ENCODE measurements at places on chromosomes 6 and 20. TPM values are rescaled to one million over a fixed set of nuclear protein-coding genes. Genes with fewer than 3 reads are reported as not detected.

DNA sequence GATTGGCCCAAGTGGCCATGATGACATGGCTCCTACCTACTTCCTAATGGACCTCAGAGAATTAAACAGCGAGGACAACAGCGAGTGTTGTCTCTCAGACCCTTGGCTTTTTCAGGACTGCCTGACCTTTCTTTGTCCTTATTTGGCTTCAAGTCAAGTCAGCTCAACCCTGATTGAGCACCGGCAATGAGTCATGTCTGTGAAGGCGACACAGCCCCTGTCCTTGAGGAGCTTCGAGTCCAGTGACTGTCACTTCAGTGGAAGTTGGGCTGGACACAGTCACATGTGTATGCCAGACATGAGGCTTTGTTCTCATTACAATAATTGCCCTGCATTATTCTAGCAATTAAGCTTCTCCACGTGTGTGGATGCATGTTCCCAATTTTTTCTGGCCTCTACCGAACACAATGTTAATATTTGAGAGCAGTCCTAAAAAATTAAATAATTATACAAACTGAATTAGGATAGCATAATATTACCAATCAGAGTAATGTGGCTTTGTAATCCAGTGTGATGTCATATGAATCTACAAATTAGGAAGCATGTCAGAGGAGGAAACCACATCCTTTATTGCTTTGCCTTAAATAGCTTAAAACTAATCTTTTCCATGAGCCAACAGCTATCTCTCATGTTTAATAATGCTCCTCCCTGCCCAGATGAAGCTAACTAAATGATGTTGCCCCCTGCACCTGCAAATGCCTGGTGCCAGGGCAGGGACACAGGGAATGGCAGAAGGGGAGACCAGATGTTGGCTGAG lies 178.6 kb downstream of the CDH26 start:
- no peak for DNase-seq

DNA sequence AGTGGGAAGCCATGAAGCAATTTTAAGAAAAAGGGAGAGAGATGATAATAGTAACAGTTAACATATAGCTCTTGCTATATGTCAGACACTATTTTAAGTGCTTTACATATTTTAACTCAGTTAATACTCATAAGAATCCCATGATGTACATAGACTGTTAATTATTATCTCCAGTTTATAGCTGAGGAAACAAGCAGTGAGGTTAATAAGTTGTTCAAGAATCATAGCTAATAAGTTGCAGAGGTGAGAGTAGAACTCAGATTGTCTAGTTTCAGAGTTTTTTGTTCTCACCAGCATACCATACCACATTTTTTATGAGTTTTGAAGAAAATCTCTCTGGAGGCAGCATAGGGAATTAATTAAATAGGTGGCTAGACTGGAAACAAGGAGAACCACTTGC lies 144.6 kb upstream of the MMS22L start:
- DNase-seq: no peak

DNA sequence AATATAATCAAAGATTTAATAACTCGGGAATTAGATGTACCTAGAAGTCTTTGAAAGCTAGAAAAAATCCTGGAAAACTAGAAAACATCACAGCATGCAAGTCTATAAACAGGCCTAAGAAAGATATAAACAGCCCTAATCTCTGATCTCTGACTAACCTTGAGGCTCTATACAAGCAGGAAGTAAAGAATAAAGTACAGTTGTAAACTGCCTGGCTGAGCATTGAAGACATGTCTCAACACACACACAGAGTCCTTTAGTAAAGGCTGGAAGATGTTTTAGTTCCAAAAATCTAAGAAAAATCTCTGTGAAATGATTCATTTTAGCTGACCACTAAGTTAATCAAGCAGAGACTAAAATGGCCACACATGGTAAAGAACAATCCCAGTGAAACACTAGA lies 774.5 kb downstream of the EYS start:
- DNase-seq: no peak

- peak; percentile 61 for DNase-seq
These were observed 1.7 kb downstream of the DIDO1 start for GRCh38 chr20:62924442-62925075.

DNA sequence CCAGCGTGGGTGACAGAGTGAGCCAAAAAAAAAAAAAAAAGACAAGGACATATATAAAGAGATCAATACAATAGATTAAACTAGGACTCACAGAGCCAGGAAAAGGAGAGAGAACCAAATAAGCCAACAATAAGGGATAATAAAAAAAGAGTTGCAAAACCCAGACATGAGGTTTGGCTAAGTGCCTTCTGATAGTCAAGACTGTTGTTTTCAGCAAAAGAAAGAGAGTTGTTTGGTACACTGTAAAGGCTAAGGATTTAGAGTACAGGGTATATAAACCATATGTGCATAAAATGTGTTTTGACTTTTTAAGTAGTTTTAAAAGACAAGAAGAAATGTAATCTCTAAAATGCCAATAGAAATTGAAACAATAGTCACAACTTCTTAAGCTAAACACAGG lies 42.8 kb downstream of the RPF2 start:
- no peak for DNase-seq

DNA sequence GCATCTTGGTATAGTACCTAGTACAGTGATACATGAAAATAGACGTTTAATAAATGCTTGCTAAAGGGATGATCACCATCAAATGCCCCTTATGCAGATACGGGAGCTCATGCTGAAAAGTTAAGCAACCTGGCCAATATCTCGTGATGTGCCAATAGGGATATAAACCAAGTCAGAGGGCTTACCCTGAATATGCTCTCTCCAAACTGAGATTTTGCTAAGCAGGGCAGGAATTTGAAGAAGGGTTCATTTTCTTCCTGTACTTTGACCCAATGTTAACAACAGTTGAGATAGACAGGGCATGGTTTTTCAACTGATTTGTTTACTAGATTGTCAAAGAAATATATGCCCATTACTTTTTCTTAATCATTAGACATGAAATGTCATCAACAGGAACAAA lies 219.3 kb upstream of the PREP start:
- DNase-seq: no peak

- DNase-seq: no peak
These were observed 40.3 kb downstream of the PRDM1 start for GRCh38 chr6:106126482-106126881.

BPIFB2 gene
- total RNA-seq: not detected

TNFRSF6B gene
- total RNA-seq: not detected

DEFB132 gene
- total RNA-seq: not detected
